Fibroblast of gingiva (primary cell): ENCODE measurements at places on chromosomes 12 and 14.

GRCh38 chr14:64541972-64542835, 1.7 kb downstream of the HSPA2 start:
- no peak for DNase-seq

GRCh38 chr14:26866721-26867120, 268.9 kb upstream of the NOVA1 start:
- DNase-seq = no peak

- DNase-seq = no peak
Measured at GRCh38 chr12:113443030-113443539, 20.9 kb downstream of the SDSL start.

GRCh38 chr12:1872448-1872847, 46.0 kb downstream of the CACNA2D4 start:
- DNase-seq = no peak

- peak; percentile 73 for DNase-seq
Measured at GRCh38 chr14:71362920-71363584, 455.8 kb downstream of the PCNX1 start.

GRCh38 chr14:80867091-80867490, 74.4 kb downstream of the CEP128 start:
- DNase-seq = no peak

- no peak for DNase-seq
Measured at GRCh38 chr12:129693731-129694130, 210.1 kb downstream of the TMEM132D start.

GRCh38 chr14:79193689-79194477, 1017.4 kb downstream of the DIO2 start:
- no peak for DNase-seq

GRCh38 chr12:121038861-121039668, at the start of gene OASL:
Gene OASL (minus strand): TSS chr12:121039246. CDS start chr12:121038971, 275 bp downstream.
- peak; percentile 82 for DNase-seq

GRCh38 chr12:39846971-39847650, 227.5 kb upstream of the ABCD2 start:
- peak; percentile 42 for DNase-seq

DNA sequence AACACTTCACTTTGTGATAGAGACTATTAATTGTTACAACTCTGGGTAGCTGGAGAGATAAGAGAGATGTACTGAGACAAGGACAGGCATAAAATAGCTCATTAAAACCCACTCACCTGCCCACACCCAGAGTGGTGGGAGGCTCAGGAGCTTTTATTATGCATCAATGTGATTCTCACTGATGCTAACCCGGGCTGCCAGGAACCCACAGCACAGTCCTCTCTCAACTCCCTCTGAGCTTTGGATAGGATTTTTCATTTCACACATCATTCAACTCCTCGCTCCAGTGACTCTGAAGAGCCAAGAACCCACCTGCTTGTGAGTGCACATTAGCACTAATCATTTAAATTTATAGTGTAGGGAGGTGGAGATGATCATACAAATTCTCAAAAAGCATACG, 827.9 kb downstream of the FLRT2 start:
- DNase-seq = no peak

- no peak for DNase-seq
Measured at GRCh38 chr12:117048585-117048904, 50.7 kb downstream of the TESC start.

DNA sequence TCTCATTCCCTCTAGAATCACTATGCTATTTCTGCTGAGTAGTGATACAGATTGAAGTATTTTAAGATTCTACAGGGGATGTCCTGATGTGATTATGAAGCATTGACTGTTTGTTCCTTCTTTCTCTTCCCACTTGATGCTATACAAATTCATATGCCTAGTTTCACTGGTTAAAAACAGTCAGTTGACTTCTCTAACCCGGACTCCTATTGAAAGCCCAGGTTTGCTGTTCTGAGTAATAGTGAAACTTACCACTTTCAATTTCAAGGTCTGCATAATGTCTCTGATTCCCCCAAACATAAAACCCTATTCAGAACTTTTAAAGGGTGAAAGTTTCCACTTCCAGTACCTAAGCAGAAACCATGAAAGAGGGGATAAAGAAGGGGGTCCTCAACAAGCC, 117.7 kb upstream of the RPL10L start:
- DNase-seq = no peak

DNA sequence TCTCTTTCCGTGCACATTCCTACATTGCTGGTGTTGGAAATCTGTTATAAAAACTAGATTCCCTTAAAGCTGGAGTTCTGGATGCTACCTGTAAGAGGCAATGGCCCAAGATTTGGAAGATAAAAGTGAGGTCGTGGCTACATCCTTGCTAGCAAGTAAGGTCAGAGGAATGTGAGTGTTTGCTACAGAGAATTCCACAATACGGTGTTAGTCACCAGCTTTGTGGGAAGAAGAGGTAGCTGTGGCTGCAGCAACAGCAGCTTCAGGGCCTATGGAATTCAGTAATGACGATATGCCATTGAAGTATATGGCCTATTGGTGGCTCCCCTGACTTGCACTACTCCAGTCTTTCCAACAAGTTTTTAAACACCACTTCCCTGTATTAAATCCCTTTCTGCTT, 227.7 kb upstream of the TMEM260 start:
- DNase-seq = no peak

DNA sequence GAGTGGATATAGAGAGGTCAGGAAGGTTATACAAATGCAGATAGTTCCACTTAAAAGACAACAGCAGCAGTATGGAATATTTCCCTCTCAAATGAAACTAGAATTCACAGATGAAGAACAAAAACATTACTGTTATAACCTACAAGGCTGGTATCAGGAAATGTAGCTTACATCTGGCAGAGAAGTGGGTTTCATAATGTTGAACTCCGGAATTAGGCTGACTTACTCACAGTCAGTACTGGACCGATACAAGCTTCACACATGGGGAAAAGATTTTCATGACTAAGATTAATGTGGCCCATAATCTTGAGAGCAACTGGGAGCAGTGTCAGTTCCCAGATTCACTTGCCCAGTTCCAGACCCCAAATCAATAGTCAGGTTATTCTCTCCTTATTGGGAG, 353.9 kb downstream of the DUSP6 start:
- peak; percentile 10 for DNase-seq

- DNase-seq = no peak
Measured at GRCh38 chr12:53338916-53339315, 2.8 kb upstream of the SP7 start.

DNA sequence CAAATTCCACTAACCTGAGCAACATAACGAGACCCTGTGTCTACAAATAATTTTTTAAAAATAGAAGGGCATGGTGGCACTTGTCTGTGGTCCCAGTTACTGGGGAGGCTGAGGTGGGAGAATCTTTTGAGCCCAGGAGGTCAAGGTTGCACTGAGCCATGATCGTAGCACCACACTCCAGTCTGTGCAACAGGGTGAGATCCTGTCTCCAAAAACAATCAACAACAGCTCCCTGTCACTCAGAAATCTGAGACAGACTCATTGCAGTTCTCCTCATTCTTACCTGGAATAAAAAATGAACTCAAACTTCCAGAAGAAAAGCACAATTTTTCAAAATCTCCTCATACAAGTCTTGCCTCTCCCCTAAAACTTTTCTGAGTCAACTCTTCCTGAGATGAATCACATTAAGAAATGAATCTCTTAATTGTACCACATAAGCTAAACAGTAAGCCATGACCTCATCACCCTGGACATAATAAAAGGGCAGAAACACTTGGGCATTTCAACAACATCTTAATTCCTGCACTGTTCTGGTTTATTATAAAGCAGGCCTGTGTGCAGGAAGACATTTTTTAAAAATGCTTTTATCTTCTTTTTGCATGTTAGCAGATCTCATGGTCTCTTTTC, 214.3 kb upstream of the CDKN3 start:
- peak; percentile 52 for DNase-seq

DNA sequence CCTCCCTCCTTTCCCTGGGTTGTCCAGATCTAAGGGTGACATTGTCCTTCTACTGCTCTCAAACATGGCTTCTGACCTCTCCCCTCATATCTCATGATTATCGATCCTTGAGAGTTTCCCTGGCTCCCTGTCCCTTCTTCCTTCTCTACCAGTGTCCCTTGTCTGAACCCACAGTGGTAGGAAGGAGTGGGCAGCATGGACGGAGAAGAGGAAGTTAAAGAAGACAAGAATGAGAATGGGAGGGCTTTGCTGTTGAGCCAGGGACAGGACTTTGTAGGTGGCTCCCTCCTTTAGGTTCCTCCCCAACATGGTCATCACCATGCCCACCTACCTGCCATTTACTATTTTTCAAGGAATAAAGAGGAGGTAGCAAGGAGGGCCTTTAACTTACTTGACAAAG, 166.7 kb downstream of the TMEM117 start:
- no peak for DNase-seq

DNA sequence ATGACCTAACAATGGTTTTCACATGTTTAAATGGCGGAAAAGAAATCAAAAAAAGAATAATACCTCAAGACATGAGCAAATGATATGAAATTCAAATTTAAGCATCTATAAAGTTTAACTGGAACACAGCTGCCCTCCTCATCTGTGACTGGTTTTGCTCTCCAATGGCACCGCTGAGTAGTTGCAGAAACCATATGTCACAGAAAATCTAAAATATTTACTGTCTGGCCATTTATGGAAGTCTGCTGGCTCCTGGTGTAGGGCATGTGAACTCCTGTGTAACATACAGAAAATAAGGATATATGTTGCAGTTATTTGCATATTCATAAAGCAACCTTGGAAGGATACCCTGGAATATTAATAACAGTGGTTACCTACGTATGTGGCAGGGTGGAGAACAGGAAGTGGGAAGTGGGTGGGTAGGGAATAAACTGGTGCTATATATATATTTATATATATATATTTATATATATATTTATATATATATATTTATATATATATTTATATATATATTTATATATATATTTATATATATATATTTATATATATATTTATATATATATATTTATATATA, 48.4 kb downstream of the LTBP2 start:
- no peak for DNase-seq

DNA sequence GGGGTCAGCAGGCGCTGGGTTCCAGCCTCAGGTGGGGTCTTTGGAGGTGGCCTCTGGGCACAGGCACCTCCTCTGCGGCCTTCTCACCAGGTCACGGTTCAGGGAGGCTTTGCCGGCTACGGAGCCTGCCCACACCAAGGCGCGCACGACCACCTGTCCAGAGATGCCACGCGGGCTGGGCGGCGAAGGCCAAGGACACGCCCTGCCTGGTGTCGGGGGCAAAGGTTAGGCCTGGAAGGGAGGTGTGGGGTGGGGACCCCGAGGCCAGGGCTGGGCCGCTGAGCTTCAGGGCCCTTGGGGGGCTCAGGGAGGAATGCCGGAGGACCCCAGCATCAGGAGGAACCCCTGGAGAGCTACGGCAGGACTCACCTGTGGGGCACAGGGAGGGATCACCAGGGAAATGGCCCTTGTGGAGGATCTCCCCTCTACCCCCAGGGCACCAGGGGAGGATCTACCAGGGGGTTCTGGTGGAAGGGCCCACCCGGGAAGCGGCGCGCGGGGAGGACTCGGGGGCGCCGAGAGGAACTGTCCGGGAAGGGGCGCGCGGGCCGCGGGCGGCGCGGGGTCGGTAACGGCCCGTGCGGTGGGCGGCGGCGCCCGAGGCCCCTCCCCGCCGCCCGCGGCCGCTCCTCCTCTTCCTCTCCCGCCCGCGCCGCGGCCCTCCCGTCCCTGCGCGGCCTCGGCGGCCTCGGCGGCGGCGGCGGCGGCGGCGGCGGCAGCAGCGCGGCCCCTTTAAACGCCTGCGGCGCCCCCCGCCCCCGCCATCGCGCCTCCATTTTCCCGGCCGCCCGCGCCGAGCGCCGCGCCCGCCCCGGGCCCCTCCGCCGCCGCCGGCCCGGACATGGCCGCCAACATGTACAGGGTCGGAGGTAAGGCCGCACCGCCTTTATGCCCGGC, at the start of gene MTA1:
MTA1 (plus strand) TSS at position 633 of the 897 bp plus-strand sequence; CDS start at position 842, 209 bp downstream.
- DNase-seq = peak; percentile 28

DNA sequence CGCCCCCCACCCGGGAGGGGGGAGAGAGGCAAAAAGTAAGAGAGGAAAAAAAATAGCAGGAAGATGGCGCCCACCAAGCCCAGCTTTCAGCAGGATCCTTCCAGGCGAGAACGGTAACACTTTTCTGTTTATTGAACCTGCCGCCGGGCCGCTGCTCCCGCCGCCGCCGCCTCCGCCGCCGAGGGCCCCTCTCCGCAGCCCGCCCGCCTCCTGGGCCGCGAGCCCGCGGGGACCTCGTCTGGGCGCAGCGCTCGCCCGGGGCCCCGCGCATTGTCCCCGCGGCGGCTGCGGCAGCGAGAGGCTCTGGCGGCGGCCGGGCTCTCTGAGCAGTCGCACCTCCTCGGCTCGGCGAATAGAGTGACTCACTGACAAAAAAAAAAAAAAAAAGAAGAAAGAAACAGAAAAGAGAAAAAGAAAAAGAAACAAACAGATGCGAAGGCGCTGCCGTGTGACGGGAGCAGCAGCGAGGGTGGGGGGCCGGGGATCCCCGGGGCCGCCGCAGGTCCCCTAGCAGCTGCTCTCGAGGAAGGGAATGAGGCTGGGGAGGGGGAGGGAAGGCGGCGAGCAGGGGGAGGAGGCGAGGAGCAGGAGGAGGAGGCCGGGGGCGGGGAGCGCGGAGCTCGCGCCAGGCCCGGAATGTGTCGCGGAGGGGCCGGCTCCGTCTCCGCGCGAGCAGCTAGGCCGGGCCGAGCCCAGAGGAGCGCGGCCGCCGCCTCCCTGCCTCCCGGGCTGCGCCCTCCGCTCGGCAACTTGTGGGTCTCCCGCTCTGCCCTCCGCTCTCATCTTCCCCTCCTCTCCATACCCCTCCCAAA, 781 bp downstream of the NPAS3 start:
- DNase-seq = peak; percentile 78

DNA sequence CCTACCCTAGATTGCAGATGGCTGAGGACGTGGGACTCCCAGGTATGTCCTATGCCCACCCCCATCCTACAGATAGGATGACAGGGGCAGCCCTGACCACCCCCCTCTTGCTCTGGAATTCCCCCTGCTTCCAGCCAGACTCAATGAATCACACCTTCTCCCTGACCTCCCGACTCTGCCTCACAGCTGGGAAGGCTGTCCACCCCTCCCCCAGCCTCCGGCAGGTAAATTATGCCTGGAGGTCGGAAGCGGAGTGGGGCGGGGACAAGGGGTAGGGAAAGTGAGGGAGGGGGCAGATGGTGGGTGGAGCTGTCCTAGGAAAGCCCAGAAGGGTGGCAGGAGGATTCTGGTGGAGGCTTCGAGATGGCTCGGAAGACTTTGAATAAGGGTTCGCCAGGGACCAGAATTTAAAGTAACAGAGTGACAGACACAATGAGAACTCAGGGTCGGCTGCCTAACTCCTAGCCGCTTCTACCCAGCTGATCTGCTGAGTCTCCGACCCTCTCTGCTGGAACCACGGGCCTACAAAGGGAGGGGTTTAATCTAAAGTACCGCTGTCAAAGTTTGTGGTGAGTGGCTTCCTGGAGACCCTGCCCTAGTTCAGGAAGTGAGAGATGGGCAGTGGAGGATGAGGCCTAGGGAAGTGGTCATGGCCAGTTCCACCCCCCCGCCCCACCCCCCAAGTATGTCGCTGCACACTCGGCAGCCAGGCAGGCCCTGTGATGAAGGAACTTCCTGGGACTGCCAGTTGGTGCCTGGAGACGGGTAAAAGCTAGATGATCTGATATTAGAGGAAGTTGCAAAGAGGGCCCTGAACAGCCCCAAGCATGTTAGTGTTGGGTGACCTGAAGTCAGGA, 4.2 kb downstream of the PLEKHG3 start:
- no peak for DNase-seq
